ENCODE measurements at places on chromosomes 6 and 20. TPM values are rescaled to one million over a fixed set of nuclear protein-coding genes. Genes with fewer than 3 reads are reported as not detected.

DNA sequence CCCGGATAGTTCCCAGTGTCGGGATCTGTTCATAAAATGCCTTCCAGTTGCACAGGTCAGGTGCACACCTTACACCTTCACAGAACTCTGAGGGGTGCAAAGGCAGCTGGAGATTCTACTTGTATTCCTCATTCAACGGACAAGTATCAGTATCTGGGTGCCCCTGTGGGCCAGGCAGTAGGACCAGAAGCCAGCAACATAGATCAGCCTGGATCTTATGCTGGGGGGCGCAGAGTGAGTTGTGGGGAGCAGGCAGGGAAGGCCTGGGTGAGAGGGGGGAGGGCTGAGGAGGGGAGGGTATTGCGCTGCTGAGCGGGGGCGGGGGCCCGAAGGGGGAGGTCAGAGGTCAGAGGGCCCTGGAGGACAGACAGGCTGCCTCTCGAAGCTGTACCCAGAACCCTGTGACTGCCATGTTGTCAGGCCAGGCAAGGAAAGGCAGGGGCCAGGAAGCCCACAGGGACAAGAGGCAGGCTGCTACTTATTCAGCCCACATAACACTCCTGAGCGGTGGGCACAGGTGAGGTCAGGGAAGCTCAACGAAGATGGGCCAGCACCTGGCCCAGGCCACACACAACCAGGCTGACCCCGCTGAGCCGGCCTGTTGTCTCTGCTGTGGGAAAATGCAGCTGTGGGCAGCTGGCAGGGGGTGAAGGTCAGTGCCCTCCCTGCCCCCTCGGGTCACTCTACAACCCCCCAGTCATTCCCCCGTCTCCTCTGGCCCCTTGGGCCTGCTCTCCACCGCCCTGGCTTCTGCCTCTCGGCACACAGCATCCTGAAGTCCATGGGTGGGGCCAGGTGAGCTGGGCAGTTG is 1.1 kb downstream of the OPRL1 start:
- no peak overlapping the region for H3K4me3 ChIP-seq
- DNase-seq, result no peak
- no peak overlapping the region for H3K27ac ChIP-seq
- H3K27me3 ChIP-seq, result no peaks in the 10 kb centered on the region

GRCh38 chr6:34973547-34974248 is 84.6 kb downstream of the ANKS1A start:
- no peak for DNase-seq
- no peak overlapping the region for H3K27ac ChIP-seq
- H3K36me3 ChIP-seq, result no peaks in the 10 kb centered on the region
- H3K4me1 ChIP-seq, result no peaks in the 10 kb centered on the region
- no peaks in the 10 kb centered on the region for H3K27me3 ChIP-seq

SIRPB2 gene
- total RNA-seq, result 1.4 TPM

DNA sequence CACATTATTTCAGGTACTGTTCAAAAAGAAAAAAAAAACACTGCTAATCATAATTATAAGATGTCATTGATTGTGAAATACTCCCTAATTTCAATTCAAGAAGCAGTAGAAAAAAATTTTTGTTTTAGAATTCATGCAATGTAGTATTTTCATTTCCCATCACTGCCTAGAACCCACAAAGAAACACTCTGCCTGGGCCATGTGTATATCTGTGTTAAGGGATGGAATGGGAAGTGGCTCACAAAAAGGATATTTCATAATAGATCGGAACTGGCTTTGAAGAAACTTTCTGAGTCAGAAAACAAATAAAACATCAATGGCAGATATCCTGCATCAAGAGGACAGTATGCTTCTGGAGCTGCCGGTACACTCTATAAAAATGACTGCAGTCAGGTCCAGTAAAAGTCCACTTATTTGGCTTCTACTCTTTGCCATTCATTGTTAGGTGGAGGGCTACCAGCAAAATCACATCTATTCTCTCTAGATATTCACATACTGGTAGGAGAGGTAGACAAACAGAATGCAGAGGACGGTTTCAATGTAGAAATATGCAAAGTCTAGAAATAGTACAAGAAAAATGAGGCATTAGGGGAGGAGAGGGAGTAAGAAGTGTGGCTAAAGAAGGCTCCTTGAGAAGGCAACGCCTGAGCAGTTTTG is 135.0 kb upstream of the TNFAIP3 start:
- no peak overlapping the region for H3K4me3 ChIP-seq
- H3K36me3 ChIP-seq, result no peaks in the 10 kb centered on the region
- H3K27me3 ChIP-seq, result no peaks in the 10 kb centered on the region

ANKRD60 gene
- not detected for total RNA-seq

GRCh38 chr6:73062837-73063236 is 162.5 kb downstream of the KHDC1L start:
- H3K4me3 ChIP-seq, result no peak overlapping the region
- H3K4me1 ChIP-seq, result no peaks in the 10 kb centered on the region
- H3K27ac ChIP-seq, result no peak overlapping the region
- no peaks in the 10 kb centered on the region for H3K36me3 ChIP-seq

C20orf96 gene
- 16.8 TPM for total RNA-seq

VGLL2 gene
- not detected for total RNA-seq

OPRL1 gene
- total RNA-seq, result 0.65 TPM

- H3K36me3 ChIP-seq, result no peaks in the 10 kb centered on the region
- H3K27me3 ChIP-seq, result peaks cover 5% of the 10 kb centered on the region
- H3K4me3 ChIP-seq, result peak overlapping the region; percentile 47
- no peak overlapping the region for H3K27ac ChIP-seq
- DNase-seq, result peak; percentile 21
Measured at GRCh38 chr6:88166493-88167351, 575 bp upstream of the CNR1 start.

DNA sequence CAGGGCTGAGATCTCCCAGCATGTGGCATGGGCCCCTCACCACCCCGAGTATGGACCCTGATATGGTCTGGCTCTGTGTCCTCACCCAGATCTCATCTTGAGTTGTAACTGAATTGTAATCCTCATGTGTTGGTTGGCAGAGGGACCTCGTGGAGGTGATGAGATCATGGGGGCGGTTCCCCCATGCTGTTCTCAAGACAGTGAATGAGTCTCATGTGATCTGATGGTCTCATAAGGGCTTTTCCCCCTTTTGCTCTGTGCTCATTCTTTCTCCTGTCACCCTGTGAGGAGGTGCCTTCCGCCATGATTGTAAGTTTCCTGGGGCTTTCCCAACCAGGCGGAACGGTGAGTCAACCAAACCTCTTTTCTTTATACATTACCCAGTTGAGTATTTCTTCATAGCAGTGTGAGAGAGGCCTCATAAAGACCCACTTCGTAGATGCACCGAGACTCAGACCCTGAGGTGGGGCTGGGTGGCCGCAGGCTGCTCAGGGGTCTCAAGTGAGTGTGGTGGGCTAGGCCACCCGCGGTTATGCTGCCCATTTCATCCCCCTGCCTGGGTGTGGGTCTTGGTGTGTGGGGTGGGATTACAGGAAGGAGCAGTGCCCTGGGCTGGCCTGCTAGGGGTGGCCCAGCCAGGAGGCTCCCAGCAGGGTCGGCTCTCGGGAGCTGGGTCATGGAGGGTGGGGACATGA is 26.2 kb upstream of the GATA5 start:
- no peaks in the 10 kb centered on the region for H3K4me1 ChIP-seq
- H3K36me3 ChIP-seq, result no peaks in the 10 kb centered on the region
- no peak overlapping the region for H3K27ac ChIP-seq
- H3K4me3 ChIP-seq, result no peak overlapping the region

- H3K4me3 ChIP-seq, result no peak overlapping the region
- DNase-seq, result no peak
- H3K4me1 ChIP-seq, result no peaks in the 10 kb centered on the region
- H3K27ac ChIP-seq, result no peak overlapping the region
- H3K36me3 ChIP-seq, result no peaks in the 10 kb centered on the region
Measured at GRCh38 chr6:101015541-101015940, 134.4 kb upstream of the ASCC3 start.

DNA sequence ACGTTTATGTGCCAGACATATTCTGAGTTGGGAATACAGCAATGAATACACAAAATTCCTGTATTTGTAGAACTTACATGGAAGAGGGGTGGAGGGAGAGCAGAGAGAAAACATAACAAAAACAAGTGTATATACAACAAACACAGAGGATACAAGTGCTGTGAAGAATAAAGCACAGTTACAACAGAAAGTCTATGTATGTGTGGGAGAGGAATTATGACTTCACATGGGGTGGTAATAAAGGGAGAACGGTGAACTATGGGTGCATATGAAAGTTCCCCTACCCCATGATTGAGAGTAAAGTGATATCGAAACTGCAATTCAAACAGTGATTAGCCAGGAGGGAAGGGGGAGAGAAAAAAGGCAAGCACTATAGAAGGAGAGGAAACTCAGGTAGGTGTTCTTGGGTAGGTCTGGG is 24.6 kb downstream of the HBS1L start:
- no peak overlapping the region for H3K27ac ChIP-seq
- H3K36me3 ChIP-seq, result no peaks in the 10 kb centered on the region
- H3K4me3 ChIP-seq, result no peak overlapping the region
- no peaks in the 10 kb centered on the region for H3K27me3 ChIP-seq

PM20D2 gene
- total RNA-seq, result 23.7 TPM

DNA sequence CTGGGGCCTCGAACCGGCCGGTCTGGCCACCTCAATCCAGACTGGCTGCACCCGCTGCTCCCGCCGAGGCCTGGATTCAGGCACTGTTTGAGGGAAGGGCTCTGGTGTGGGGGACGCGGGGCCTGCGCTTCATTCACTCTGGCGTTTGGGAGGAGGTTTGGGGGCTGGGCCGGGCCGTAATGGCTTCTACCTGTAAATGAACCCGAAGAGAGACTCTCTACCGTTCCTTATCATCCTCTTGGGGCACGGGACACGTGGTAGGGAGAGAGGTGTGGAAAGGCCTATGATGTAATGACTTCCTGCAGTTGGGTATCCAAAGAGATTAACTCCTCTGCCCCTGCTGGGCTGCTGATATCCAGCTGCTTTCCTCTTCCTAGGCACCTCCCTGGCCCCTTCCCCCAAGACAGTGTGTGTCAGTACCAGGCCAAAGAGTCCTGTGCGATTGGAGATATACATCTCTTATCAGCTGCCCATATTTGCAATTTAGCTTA is 1.8 kb downstream of the FOXO3 start:
- peaks cover 5% of the 10 kb centered on the region for H3K4me1 ChIP-seq
- H3K27ac ChIP-seq, result peak overlapping the region; percentile 99
- no peaks in the 10 kb centered on the region for H3K27me3 ChIP-seq
- DNase-seq, result peak; percentile 83

PAQR8 gene
- 16.2 TPM for total RNA-seq

RBPJL gene
- not detected for total RNA-seq

TSBP1 gene
- not detected for total RNA-seq

GRCh38 chr6:48584846-48585245 is 473.8 kb upstream of the PTCHD4 start:
- DNase-seq, result no peak
- H3K27ac ChIP-seq, result no peak overlapping the region
- H3K4me3 ChIP-seq, result no peak overlapping the region

- no peaks in the 10 kb centered on the region for H3K27me3 ChIP-seq
- H3K4me1 ChIP-seq, result peaks cover 4% of the 10 kb centered on the region
- H3K4me3 ChIP-seq, result peak overlapping the region; percentile 97
- no peak for DNase-seq
- peak overlapping the region; percentile 87 for H3K27ac ChIP-seq
- no peaks in the 10 kb centered on the region for H3K36me3 ChIP-seq
Measured at GRCh38 chr6:46652232-46652602, 401 bp downstream of the CYP39A1 start.

DNA sequence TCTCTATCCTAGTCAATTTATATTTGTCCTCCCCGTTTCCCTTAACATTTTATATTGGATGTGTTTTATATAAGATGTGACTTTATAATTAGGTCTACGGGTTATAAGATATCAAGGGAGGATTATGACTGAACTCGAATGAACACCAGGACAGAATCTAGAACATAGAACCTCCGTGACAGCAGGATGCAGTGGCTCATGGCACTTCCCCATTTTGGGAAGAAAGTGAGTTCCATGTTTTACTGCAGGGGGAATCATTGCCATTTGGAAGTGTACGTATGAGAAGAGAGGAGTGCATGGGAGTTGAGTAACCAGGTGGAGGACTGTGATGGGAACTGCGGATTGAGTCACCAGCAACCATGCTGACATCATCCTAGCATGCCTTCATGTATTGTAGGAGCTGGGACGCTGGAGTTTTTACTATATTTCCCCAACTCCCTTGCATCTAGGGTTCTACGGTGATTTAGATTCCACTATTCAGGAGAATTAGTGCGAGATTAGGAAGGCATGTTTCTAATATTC is 56.1 kb upstream of the FOXC1 start:
- peaks cover 2% of the 10 kb centered on the region for H3K4me1 ChIP-seq
- no peaks in the 10 kb centered on the region for H3K27me3 ChIP-seq
- no peak for DNase-seq
- no peaks in the 10 kb centered on the region for H3K36me3 ChIP-seq
- no peak overlapping the region for H3K4me3 ChIP-seq
- no peak overlapping the region for H3K27ac ChIP-seq

- H3K27ac ChIP-seq, result no peak overlapping the region
- no peaks in the 10 kb centered on the region for H3K36me3 ChIP-seq
- peaks cover 6% of the 10 kb centered on the region for H3K4me1 ChIP-seq
- H3K27me3 ChIP-seq, result no peaks in the 10 kb centered on the region
Measured at GRCh38 chr20:3924304-3925112, 35.3 kb downstream of the PANK2 start.

DNA sequence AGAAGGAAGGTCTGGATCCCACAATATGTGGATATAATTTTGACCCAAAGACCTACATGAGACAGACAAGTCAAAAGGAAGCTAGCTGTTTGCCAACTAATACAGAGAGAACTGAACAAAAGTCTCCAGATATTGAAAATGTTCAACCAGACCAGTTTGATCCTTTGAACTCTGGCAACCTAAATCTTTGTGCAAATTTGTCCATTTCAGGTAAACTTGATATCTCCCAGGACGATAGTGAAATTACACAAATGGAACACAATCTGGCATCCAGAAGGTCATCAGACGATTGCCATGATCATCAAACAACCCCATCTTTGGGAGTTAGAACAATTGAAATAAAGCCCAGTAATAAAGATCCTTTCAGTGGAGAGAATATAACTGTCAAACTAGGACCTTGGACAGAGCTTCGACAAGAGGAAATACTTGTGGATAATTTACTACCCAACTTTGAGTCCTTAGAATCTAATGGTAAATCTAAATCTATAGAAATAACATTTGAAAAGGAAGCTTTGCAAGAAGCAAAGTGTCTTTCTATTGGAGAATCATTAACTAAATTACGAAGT is 41.9 kb upstream of the SDHAF4 start:
- H3K4me3 ChIP-seq, result no peak overlapping the region
- no peak for DNase-seq
- H3K4me1 ChIP-seq, result no peaks in the 10 kb centered on the region
- H3K27me3 ChIP-seq, result no peaks in the 10 kb centered on the region
- H3K36me3 ChIP-seq, result no peaks in the 10 kb centered on the region

CAGE1 gene
- not detected for total RNA-seq

All from ovary (tissue), 10 donors.